Colonic mucosa (tissue), 4 donors: ENCODE measurements at places on chromosomes 5 and 9. TPM values are rescaled to one million over a fixed set of nuclear protein-coding genes. Genes with fewer than 3 reads are reported as not detected.
A peak's percentile ranks its signal among the peaks of the same experiment; 100 is the strongest.

- H3K27ac ChIP-seq, result no peak overlapping the region
- H3K4me1 ChIP-seq, result no peaks in the 10 kb centered on the region
- H3K36me3 ChIP-seq, result no peaks in the 10 kb centered on the region
- H3K27me3 ChIP-seq, result no peaks in the 10 kb centered on the region
- H3K4me3 ChIP-seq, result no peak overlapping the region
Measured at GRCh38 chr5:52648726-52649125, 139.0 kb upstream of the ITGA1 start.

- no peaks in the 10 kb centered on the region for H3K4me1 ChIP-seq
- H3K36me3 ChIP-seq, result no peaks in the 10 kb centered on the region
- H3K27ac ChIP-seq, result no peak overlapping the region
- H3K27me3 ChIP-seq, result no peaks in the 10 kb centered on the region
- H3K4me3 ChIP-seq, result no peak overlapping the region
- DNase-seq, result peak; percentile 38
Measured at GRCh38 chr5:171484460-171484899, 65.0 kb downstream of the FGF18 start.

DNA sequence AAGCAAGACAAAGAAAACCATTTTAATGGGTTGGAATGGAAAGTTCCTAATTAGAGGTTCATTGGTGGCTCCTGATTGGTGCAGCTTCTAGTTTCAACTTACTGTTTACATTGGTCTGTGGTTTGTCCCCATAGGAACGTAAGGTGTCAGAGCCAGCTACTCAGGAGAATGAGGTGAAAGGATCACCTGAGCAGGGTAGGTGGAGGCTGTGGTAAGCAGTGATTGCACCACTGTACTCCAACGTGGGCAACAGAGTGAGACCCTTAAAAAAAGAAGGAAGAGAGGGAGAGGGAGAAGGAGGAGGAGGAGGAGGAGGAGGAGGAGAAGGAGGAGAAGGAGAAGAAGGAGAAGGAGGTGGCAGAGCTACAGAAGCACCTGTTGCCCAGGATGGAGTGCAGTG lies 30.4 kb downstream of the KCNIP1 start:
- no peaks in the 10 kb centered on the region for H3K4me1 ChIP-seq
- no peak overlapping the region for H3K27ac ChIP-seq
- H3K27me3 ChIP-seq, result no peaks in the 10 kb centered on the region
- DNase-seq, result no peak
- no peak overlapping the region for H3K4me3 ChIP-seq

DNA sequence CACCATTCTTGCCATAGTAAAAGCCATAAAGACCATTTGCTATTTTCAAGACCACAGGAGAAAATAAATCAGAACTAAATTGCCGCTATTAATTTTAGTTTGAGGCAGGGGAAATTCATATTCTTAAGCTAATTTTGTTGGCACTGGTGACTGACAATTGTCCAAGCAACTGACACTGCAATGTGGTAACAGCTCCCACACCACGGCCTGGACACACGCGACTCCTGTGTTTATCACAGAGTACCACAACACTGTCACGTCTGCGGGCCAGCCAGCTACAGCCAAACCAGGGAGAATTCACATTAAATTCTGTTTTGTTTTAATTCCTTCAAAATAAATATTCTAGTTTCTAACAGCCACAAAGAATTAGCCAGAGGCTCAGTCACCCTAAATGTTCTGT lies 481.9 kb downstream of the CTNND2 start:
- H3K4me3 ChIP-seq, result no peak overlapping the region
- H3K4me1 ChIP-seq, result no peaks in the 10 kb centered on the region
- no peak overlapping the region for H3K27ac ChIP-seq
- no peaks in the 10 kb centered on the region for H3K27me3 ChIP-seq
- no peak for DNase-seq
- no peaks in the 10 kb centered on the region for H3K36me3 ChIP-seq

DNA sequence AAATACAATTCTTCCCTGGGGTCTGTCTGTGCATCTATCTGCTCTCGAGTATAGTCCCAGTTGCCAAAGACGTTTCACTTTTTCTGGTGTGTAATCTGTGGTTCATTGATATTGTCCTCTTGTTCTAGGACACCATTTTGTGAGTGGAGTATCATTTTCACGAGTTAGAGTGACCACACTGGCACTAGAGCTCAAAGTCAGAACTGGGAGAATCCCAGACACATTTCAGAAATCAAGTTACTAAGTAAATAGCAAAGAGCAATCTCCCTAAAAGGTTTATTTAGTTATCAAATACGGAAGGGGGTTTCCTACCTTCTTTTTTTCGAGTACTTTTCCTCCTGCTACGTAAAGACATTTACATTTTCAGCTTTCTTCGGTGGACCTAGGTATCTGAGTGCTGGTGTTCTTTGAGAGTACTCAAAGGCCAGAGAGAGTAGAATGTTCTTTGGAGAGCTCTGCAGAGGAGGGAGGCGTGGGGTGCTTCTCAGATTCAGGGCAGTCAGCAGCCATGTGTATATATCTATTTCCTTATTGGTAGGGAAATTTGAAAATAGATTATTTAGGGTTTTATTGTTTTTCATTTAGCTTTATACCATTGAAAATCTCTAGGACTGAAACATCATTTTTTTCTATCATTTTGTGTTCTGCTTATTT lies 8.9 kb upstream of the HSPA9 start:
- no peaks in the 10 kb centered on the region for H3K36me3 ChIP-seq
- DNase-seq, result no peak
- H3K4me1 ChIP-seq, result no peaks in the 10 kb centered on the region
- H3K27ac ChIP-seq, result no peak overlapping the region
- no peaks in the 10 kb centered on the region for H3K27me3 ChIP-seq

DNA sequence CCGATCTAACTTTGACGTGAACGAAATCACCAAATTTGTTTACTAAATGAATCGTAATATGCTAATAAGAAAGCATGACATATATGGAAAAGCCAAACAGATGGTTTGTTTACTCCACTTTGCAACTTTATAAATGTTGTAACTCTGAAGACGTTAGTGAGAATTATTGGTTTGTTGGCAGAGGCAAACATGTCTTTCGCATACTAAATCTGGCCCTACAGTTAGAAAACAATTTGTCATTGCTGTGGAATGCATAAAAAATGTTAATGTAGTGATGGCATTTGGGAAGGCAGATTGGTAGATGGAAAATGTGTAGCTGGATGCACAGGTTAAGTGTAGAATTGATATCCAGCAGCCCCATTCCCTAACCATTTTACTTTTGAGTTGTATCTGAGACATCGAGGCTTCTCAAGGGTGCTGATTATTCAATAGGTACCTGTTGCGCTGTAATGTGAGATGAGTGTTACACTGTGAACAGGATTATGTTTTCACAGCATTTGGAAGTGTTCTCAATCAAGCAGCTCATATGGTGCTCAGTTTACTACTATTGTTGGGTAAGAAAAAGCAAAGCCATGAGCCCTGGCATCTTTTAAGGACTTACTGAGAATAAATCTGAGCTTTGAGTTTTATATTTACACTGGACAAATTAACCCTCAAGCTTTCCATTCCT lies 444.8 kb downstream of the BNC2 start:
- H3K4me1 ChIP-seq, result no peaks in the 10 kb centered on the region
- no peaks in the 10 kb centered on the region for H3K27me3 ChIP-seq
- DNase-seq, result no peak

DNA sequence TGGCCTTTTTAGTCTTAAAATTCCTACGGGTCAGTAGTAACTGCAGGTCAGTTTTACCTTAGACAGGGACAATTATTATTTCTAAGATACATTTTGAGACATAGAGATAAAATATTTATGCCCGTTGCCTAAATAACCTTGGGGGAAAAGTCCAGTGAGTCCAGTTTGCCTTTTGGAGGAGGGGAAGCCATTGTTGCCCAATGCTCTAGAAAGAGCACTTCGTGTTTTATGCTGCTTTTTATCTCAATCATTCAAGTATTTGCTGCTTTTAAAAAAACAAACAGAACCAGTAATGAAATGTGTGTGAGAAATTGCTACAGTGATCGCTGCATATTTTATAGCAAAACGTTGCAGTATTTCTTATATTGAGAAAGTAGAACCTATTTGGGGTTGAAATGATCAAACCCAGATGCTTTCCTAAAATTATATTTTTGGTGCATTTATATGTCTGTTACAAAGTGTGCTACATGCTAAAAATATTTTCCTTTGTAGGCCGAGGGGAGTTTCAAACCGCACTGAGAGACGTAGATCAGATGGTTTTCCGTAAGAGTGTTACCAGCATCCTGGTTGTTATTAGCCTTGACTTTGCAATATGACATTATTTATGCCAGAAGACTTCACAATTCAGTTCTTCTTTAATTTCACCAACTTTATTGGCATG lies 266.8 kb downstream of the AOPEP start:
- H3K4me1 ChIP-seq, result no peaks in the 10 kb centered on the region
- H3K27me3 ChIP-seq, result no peaks in the 10 kb centered on the region
- no peaks in the 10 kb centered on the region for H3K36me3 ChIP-seq
- H3K4me3 ChIP-seq, result no peak overlapping the region

DNA sequence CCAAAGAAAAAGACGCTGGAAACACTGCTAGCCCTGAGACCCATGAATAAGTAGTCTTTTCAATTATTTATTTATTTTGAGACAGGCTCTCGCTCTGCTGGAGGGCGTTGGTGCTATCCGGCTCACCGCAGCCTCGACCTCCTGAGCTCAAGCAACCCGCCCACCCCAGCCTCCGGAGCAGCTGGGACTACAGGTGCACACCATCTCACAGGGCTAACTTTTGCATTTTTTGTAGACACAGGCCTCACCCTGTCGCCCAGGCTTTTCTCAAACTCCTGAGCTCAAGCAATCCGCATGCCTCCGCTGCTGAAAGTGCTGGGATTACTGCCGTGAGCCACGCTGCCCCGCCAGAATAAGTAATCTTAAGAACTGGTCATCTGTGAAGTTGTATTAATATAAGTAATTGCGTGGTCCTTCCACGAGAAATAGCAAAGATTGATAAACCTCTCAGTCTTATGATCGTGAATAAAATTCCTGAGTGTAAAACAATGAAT lies 1.6 kb downstream of the ANXA2R start:
- H3K27me3 ChIP-seq, result no peaks in the 10 kb centered on the region
- no peaks in the 10 kb centered on the region for H3K36me3 ChIP-seq
- peak overlapping the region; percentile 10 for H3K4me3 ChIP-seq
- DNase-seq, result no peak
- H3K27ac ChIP-seq, result peak overlapping the region; percentile 97

GRCh38 chr5:83662558-83662957 lies 58.1 kb downstream of the HAPLN1 start:
- no peak overlapping the region for H3K4me3 ChIP-seq
- no peak overlapping the region for H3K27ac ChIP-seq
- H3K27me3 ChIP-seq, result no peaks in the 10 kb centered on the region
- no peaks in the 10 kb centered on the region for H3K4me1 ChIP-seq
- no peaks in the 10 kb centered on the region for H3K36me3 ChIP-seq

GRCh38 chr9:85260275-85260845 lies 481.4 kb downstream of the AGTPBP1 start:
- H3K36me3 ChIP-seq, result no peaks in the 10 kb centered on the region
- H3K27me3 ChIP-seq, result no peaks in the 10 kb centered on the region
- no peak overlapping the region for H3K4me3 ChIP-seq
- H3K4me1 ChIP-seq, result no peaks in the 10 kb centered on the region
- DNase-seq, result no peak
- H3K27ac ChIP-seq, result no peak overlapping the region

DNA sequence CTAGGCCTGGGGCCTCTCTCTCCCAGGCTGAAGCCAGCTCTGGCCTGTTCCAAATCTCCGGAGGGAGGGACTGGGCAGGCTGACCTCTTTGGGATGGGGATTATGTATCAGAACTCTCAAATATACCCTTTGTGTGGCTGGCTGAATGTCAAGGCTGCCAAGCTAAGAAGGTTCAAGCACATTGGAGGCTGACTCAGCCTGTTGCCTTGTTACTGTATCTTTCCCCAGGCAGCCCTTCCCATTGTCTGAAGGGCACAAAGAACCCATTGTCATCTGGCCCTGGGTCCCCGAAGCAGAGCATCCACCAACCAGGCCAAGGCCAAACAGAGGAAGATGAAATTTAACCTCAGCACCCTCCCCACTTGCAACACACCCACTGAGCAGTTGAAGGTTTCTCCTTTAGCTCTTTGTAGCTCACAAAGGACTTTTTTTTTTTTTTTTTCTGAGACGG lies 7.3 kb upstream of the SPARC start:
- H3K36me3 ChIP-seq, result no peaks in the 10 kb centered on the region
- H3K27ac ChIP-seq, result no peak overlapping the region
- H3K27me3 ChIP-seq, result no peaks in the 10 kb centered on the region
- no peak overlapping the region for H3K4me3 ChIP-seq
- H3K4me1 ChIP-seq, result no peaks in the 10 kb centered on the region
- DNase-seq, result no peak

DNA sequence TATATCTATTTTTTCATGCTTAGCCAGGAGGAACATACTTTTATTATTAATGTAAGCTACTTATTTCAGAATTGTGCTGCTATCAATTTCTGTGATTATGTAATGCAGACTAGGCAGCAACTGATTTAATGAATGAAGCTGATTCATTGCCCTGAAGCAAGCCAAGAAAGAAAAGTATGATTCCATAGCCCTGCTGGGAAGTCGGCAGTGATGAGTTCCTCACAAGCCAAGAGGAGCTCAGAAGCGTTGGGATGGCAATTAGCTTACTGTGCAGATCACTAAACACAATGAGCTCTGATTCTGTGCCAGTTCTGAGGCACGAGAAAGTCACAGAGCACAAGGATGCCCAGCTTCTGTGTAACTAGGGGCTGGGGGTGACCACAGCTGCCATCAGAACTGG lies 254.3 kb upstream of the KLF9 start:
- no peaks in the 10 kb centered on the region for H3K4me1 ChIP-seq
- H3K4me3 ChIP-seq, result no peak overlapping the region
- H3K36me3 ChIP-seq, result no peaks in the 10 kb centered on the region
- no peak overlapping the region for H3K27ac ChIP-seq
- no peaks in the 10 kb centered on the region for H3K27me3 ChIP-seq

- no peak overlapping the region for H3K4me3 ChIP-seq
- DNase-seq, result no peak
- H3K27me3 ChIP-seq, result no peaks in the 10 kb centered on the region
- no peaks in the 10 kb centered on the region for H3K36me3 ChIP-seq
- H3K4me1 ChIP-seq, result no peaks in the 10 kb centered on the region
Measured at GRCh38 chr5:94471521-94471920, 146.9 kb downstream of the KIAA0825 start.

DNA sequence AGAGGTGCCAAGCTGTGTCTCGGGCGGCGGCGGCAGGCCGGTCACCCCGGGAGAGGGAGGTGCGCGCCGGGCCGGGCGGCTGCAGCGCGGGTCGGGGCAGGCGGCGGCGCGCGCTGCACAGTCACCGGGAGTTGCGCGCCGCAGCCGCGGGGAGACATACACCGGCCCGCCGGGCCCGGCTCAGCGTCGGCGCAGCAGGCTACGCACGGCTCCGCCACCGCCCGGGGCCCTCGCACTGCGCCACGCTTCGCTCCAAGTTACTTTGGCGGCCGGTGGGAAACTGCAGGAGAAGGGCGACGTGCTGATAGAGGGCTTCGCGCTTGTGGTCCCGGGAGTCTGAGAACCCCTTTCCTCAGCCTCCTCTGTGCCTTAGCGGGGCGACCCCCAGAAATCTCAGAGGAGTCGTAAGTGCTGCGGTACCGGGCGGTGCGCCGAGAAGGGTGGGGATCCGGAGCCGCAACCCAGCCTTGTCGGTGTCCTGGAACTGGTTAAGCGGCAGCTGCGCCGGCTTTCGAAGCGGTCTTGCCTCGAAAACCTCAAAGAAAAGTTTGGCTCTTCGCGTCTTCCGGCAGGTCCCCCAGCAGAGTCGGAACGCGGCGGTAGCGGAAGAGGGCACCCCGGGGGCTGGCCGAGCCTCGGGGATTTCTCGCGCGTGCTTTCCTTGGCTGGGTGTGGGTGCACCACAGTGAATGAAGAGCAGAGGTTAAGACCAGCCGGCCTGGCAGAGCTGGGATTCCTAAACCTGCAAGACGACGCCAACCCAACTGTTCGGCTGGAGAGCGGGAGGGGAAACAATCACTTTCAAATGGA lies at the start of gene EFNA5:
Gene EFNA5, minus strand, starts transcription at position 6 of the 810 bp plus-strand sequence.
- H3K27ac ChIP-seq, result peak within 1 kb of the TSS; percentile 35
- H3K27me3 ChIP-seq, result peaks cover 7% of the 10 kb centered on the region
- no peaks in the 10 kb centered on the region for H3K4me1 ChIP-seq
- peak within 1 kb of the TSS; percentile 59 for H3K4me3 ChIP-seq

Gene INSL4
- total RNA-seq, result not detected

Gene GRHPR
- 94.0 TPM for total RNA-seq
